Activated T-helper 1 cell treated with anti-CD3 and anti-CD28 coated beads, Interleukin-12 subunit alpha, Interleukin-12 subunit beta, Interleukin-2, Interleukin-4 antibody, amounts not matched to agents 30 ng/mL and 10 ng/mL and 1 ng/mL, durations not matched to agents 14 hours and 24 hours and 36 hours (primary cell): ENCODE measurements at places on chromosomes 1 and 21.

GRCh38 chr1:220775240-220775853 is 11.4 kb upstream of the MTARC1 start:
- no peaks in the 10 kb centered on the region for H3K36me3 ChIP-seq
- H3K4me3 ChIP-seq = no peak overlapping the region
- peaks cover 4% of the 10 kb centered on the region for H3K27me3 ChIP-seq
- peak overlapping the region; percentile 42 for H3K27ac ChIP-seq
- DNase-seq = no peak

DNA sequence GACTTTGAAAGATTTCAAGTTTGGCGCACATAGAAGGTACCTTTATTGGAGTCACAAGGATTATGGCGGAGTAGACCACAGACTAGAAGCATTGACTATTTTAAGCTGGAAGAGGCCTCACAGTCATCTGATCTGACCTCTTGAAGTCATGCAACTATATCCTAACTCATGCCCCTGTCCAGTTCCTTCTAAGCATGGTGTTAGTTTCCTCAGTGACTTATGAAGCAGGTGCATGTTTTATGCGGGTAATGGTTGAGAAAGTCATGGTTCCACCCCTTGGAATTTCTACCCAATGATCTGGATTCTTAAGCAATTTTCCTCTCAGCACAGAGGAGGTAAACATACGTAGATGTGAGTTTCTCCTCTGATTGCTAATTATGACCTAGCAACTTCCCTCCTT is 11.7 kb downstream of the OLFML3 start:
- H3K4me3 ChIP-seq = no peak overlapping the region
- no peak overlapping the region for H3K27ac ChIP-seq
- H3K36me3 ChIP-seq = no peaks in the 10 kb centered on the region
- no peaks in the 10 kb centered on the region for H3K4me1 ChIP-seq
- no peak for DNase-seq

GRCh38 chr1:240036526-240036925 is 55.2 kb upstream of the FMN2 start:
- H3K4me1 ChIP-seq = no peaks in the 10 kb centered on the region
- no peaks in the 10 kb centered on the region for H3K36me3 ChIP-seq
- no peak for DNase-seq
- no peak overlapping the region for H3K27ac ChIP-seq
- no peak overlapping the region for H3K4me3 ChIP-seq
- H3K27me3 ChIP-seq = no peaks in the 10 kb centered on the region

DNA sequence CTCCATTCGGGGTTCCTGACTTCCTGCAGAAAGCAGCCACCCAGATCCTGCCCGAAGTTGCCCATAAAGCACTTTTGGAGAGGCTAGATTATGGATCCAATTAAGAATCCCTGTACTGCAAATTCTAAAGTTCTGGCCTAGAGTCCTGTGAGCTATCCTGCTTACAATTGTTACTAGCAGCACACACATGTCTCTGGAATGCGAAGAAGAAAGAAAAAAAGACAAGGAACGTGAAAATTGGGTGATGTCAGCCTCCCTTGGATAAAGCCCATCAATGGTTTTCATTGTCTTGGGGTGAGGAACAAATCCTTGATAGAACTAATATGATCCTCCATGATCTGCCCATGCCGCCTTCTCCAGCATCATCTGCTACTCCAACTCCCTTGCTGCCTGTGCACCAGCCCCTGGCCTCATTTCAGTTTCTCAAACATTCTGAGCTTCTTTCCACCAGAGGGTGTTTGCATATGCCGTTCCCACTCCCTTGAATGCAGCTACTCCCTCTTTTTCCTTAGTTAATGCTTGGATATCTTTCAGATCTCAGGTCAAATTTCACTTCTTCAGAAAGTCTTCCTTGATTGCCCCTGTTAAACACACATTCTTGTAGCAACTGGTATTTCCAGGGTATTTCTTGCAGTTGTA is 94.0 kb downstream of the ST6GALNAC5 start:
- no peaks in the 10 kb centered on the region for H3K27me3 ChIP-seq
- DNase-seq = no peak
- no peak overlapping the region for H3K27ac ChIP-seq
- no peaks in the 10 kb centered on the region for H3K36me3 ChIP-seq

GRCh38 chr1:220348211-220348610 is 76.0 kb upstream of the RAB3GAP2 start:
- no peaks in the 10 kb centered on the region for H3K4me1 ChIP-seq
- H3K27me3 ChIP-seq = peaks cover 14% of the 10 kb centered on the region
- no peak overlapping the region for H3K4me3 ChIP-seq
- no peak overlapping the region for H3K27ac ChIP-seq
- DNase-seq = no peak
